ENCODE measurements at places on chromosomes 7 and 10. TPM values are rescaled to one million over a fixed set of nuclear protein-coding genes. Genes with fewer than 3 reads are reported as not detected.

Gene TNKS2
- 10.9 TPM for polyA plus RNA-seq

Gene TMEM139
- 0.37 TPM for polyA plus RNA-seq

DNA sequence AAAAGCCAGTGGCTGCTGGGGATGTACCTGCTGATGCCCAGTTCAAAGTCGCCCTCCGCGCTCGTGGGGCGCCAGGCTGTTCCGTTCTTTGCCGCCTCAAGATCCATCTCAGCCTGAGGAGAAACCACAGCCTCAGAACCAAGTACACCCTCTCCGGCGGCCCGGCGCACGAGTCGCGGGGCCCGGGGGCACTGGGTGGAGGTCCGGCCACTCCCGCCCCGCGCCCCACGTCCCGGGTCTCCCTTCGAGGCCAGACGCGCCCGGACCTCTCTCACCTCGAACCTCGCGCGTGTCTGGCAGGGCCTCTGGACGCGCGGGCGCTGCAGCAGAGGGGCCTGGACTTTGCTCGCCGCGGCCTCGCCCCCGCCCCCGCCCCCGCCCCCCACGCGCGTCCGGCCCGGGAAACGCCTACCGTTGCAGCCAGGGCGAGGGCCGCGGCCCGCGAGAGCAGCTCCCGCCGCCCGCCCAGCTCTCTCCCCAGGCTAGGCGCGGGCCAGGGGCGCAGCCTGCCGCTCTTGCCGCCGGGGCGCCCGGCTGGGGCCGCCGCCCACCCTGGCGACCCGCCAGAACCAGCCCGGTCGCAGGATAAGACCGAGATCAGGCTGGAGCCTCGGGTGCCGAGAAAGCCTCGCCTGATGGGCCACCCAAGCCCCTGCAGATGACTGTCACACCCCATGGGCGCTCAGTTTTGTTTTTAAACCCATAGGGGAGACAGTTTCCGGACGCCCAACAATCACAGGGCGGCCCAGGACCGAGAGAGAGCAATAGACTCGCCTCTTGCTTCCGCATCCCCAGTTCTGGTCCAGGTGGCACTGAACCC is at the start of gene ABCB4:
ABCB4 (minus strand) TSS at position 322 of the 820 bp plus-strand sequence; CDS start at position 107, 215 bp downstream.
- peaks cover 58% of the 10 kb centered on the region for H3K27me3 ChIP-seq
- H3K36me3 ChIP-seq: no peaks in the 10 kb centered on the region
- no peak for DNase-seq
- no peak within 1 kb of the TSS for H3K27ac ChIP-seq
- H3K4me1 ChIP-seq: peaks cover 6% of the 10 kb centered on the region

Gene CPA2
- not detected for polyA plus RNA-seq

- no peak overlapping the region for H3K27ac ChIP-seq
- H3K36me3 ChIP-seq: no peaks in the 10 kb centered on the region
- H3K27me3 ChIP-seq: no peaks in the 10 kb centered on the region
- DNase-seq: no peak
- no peak overlapping the region for H3K4me3 ChIP-seq
Observed at GRCh38 chr10:7659560-7659959, 7.2 kb downstream of the ITIH5 start.
